ENCODE measurements at places on chromosomes 3 and 15.

DNA sequence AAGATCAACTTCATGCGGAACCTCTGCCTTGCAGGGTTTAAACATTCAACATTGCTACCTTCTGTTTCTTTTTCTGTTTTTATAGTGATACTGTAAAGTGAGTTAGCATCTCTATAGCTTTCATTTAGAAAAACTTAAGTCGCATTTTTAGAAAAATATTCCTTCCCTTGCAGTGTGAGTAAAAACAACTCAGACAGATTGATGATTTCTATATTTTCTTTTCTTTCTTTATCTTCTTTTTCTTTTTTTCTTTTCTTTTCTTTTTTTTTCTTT is 2.8 kb upstream of the MEIS2 start:
- no peak for DNase-seq

- no peak for DNase-seq
Observed at GRCh38 chr3:7166460-7166859, 305.5 kb downstream of the GRM7 start.

GRCh38 chr3:30951826-30952225 is 57.4 kb upstream of the GADL1 start:
- no peak for DNase-seq

GRCh38 chr3:141419946-141420345 is 51.6 kb downstream of the ZBTB38 start:
- DNase-seq, result no peak

DNA sequence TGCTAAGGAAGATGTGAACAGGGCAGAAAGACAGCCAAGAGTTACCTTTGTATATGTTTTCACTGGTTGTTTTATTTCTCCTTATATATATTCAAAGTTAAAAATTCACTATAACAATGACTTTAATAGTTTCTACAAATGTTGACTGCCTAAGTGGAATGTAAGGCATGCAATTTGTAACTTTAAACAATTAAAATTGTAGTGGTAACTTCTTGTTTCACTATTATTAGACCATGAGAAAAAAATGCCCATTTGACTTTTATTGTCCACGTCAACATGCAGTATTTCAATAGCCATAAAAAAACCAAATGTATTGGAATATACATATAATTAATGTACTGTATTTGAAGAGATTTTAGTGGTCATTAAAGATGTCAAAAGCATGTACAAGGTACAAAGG is 340.7 kb upstream of the CBLB start:
- DNase-seq, result no peak

GRCh38 chr3:8962226-8962861 is 928 bp downstream of the RAD18 start:
- peak; percentile 23 for DNase-seq

GRCh38 chr3:14587740-14588360 is 47.7 kb upstream of the GRIP2 start:
- no peak for DNase-seq

GRCh38 chr3:141412087-141412935 is 44.0 kb downstream of the ZBTB38 start:
- peak; percentile 46 for DNase-seq

GRCh38 chr3:82020282-82020681 is 258.8 kb upstream of the GBE1 start:
- no peak for DNase-seq

DNA sequence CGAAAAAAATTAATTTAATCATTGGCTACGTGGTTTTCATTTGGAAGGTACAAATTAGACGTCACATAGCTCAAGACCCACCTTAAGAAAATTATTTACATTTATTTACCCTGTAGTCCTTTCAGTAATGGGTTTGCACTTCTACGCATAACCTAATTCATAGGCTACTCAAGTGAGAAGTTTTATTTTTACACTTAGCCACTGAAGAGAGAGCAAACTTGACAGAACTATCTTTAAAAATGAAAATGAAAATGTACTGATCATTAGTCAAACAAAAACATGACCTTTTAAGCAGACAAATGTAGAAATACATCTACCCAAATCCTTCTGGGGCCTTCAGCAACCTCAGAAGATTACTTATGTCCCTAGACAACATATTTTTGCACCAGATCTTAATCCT is 269.4 kb upstream of the TTC14 start:
- no peak for DNase-seq

- no peak for DNase-seq
Observed at GRCh38 chr3:154571553-154572226, 141.7 kb upstream of the GPR149 start.

- no peak for DNase-seq
Observed at GRCh38 chr3:72190050-72190449, 405.1 kb upstream of the PROK2 start.

- DNase-seq, result peak; percentile 50
Observed at GRCh38 chr15:25783607-25784540, 79.3 kb downstream of the ATP10A start.

DNA sequence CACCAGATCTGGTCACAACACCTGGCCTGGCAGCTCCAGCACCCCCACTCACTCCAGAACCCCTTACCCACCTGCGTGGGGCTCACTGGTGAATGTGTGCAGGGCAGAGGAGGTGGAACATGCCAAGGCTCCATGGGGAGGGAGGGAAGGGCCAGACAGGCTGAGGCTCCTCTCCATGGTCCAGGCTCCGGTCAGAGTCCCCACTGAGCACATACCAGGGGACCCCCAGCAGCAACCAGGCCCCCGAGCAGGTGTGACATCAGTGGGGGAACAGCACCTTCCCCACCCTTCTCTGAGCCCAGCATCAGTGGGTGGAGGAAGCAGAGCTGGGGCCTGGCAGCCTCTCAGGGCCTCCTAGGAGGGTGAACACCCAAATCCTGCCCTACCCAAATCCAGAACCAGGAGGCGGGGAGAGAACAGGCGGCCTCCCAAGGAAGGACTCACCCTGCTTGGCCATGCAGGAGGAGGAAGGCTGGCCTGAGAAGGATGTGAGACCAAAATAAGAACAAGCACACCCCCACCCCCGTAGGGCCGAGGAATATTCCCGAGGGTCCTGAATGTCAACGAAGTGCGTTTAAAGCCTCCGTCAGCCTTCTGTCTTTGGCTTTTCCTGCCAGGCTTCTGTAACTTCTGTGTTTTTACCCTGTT is 1.1 kb upstream of the GP9 start:
- no peak for DNase-seq

DNA sequence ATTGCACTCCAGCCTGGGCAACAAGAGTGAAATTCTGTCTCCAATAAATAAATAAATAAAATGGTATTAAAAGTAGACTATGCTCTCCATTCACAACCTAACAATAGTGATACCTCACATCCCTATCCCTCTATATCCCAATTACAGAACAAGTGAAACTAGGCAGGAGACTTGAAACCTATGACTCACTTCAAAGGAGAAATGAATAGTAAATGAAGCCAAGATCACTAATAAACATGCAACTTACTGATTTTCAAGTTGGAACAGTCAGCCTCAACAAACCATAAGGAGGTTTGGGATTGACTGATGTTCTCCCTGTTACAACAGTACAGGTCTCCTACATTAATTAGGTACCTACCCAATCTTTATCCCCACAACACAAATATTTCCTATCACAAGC is 103.4 kb downstream of the GSK3B start:
- no peak for DNase-seq

All from CD8-positive, alpha-beta T cell (primary cell).